ENCODE measurements at places on chromosomes 1 and 21. TPM values are rescaled to one million over a fixed set of nuclear protein-coding genes. Genes with fewer than 3 reads are reported as not detected.

Gene ADGRB2
- 6.7 TPM for total RNA-seq

Gene WNT9A
- 9.5 TPM for total RNA-seq

Gene PGLYRP3
- total RNA-seq, result not detected

Gene RGS16
- total RNA-seq, result 4.1 TPM

Gene TFAP2E
- total RNA-seq, result 0.96 TPM

Gene KIF17
- total RNA-seq, result not detected

Gene SLC1A7
- total RNA-seq, result not detected

Gene S100A7
- total RNA-seq, result not detected

Gene SAMD11
- 0.48 TPM for total RNA-seq

Gene CD52
- not detected for total RNA-seq

Gene CYP4A11
- total RNA-seq, result not detected

Gene CLCA1
- total RNA-seq, result not detected

Gene GTF2B
- total RNA-seq, result 49.2 TPM

Gene AADACL3
- total RNA-seq, result not detected

Gene CD5L
- 0.12 TPM for total RNA-seq

Gene CAMK2N1
- 9.9 TPM for total RNA-seq

Gene ENO1
- 4,316 TPM for total RNA-seq

Gene GUCA2B
- total RNA-seq, result not detected

Gene DMBX1
- not detected for total RNA-seq

Gene CACHD1
- 1.2 TPM for total RNA-seq

Gene WDR64
- not detected for total RNA-seq

Gene SLC35F3
- 4.9 TPM for total RNA-seq

Gene C1QB
- not detected for total RNA-seq

Gene CAMTA1
- 91.0 TPM for total RNA-seq

Gene LCE2B
- total RNA-seq, result not detected

Gene GBP2
- 37.1 TPM for total RNA-seq

Gene KIF26B
- total RNA-seq, result 2.3 TPM

Gene OR6K3
- not detected for total RNA-seq

Gene TNFRSF8
- not detected for total RNA-seq

Gene GJB4
- total RNA-seq, result not detected

Gene LYPD8
- total RNA-seq, result 1.4 TPM

Gene AMY1A
- not detected for total RNA-seq

Gene KRTAP19-3
- not detected for total RNA-seq

Gene SPTA1
- not detected for total RNA-seq

Gene TNNI3K
- total RNA-seq, result not detected

Gene SERTAD4
- 19.8 TPM for total RNA-seq

Gene G0S2
- total RNA-seq, result 31.5 TPM

Gene CRYZL1
- 11.9 TPM for total RNA-seq

Gene CD247
- total RNA-seq, result not detected

Gene FAM43B
- 0.10 TPM for total RNA-seq

Gene USP33
- 84.5 TPM for total RNA-seq

Gene OR10J1
- total RNA-seq, result not detected

Gene CASQ1
- total RNA-seq, result not detected

Gene KRTAP11-1
- not detected for total RNA-seq

Gene ELAVL4
- not detected for total RNA-seq

Gene VANGL2
- 0.10 TPM for total RNA-seq

Gene MAP3K21
- total RNA-seq, result not detected

Gene S100A14
- total RNA-seq, result not detected

Gene SLC39A1
- total RNA-seq, result 70.4 TPM

Gene A3GALT2
- not detected for total RNA-seq

Gene CYP4Z1
- not detected for total RNA-seq

Gene CBS
- total RNA-seq, result 11.8 TPM
